Left lung (tissue), 14 donors: ENCODE measurements at places on chromosomes 3 and 15. TPM values are rescaled to one million over a fixed set of nuclear protein-coding genes. Genes with fewer than 3 reads are reported as not detected.

HYKK gene
- 6.1 TPM for polyA plus RNA-seq

- no peak for DNase-seq
These were observed 782.2 kb downstream of the VGLL3 start for GRCh38 chr3:86208772-86209171.

DNA sequence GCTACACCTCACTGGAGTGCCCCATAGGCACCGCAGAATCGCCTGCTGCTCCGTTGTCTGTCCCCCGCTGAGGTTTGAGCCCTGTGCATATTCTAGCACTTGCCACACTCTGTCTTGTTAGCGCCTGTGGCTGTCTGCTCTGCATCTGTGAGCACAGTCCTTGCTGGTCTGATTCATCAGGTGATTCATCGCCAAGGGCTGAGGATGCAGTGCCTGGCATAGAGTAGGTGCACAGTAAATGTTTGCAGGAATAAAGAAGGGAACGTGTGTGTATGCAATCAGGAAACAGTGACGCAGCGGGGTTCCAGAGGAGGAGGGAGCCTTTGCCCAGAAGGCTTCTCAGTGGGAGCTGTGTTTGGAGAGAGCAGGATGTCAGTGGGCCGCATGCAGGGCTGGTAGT, 124.0 kb upstream of the PLXNA1 start:
- no peak for DNase-seq

ERICH6 gene
- polyA plus RNA-seq, result 0.57 TPM

GRCh38 chr3:73557986-73558726, 66.6 kb downstream of the PDZRN3 start:
- no peak for DNase-seq

SLC7A14 gene
- polyA plus RNA-seq, result 0.27 TPM

CCRL2 gene
- 3.9 TPM for polyA plus RNA-seq
